Ureter (tissue), 1 donor: ENCODE measurements at places on chromosomes 12 and 14. TPM values are rescaled to one million over a fixed set of nuclear protein-coding genes. Genes with fewer than 3 reads are reported as not detected.
A peak's percentile ranks its signal among the peaks of the same experiment; 100 is the strongest.

GRCh38 chr14:72366619-72367018, 434.4 kb downstream of the RGS6 start:
- DNase-seq, result no peak

DNA sequence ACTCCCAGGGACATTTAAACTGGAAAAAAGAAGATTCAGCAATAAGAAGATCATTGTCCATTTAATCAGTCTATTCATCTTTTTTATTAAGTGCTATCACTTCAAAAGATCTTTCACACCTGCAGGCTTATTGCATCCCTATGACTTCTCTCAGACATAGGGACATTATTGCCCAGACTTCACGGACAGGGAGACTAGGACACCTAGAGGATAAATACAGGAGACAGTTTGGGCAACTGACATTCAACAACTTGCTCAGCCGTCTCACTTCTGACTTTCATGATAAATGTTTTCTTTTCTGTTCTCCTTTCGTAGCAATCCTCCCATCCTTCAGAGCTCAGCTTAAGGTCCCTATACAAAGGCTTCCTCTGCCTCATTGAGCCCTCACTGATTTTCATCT, 84.3 kb downstream of the TMEM30B start:
- no peak for DNase-seq

The RNASE2 gene
- total RNA-seq, result 1.1 TPM

The PRB2 gene
- not detected for total RNA-seq

The CDKL1 gene
- 34.3 TPM for total RNA-seq

DNA sequence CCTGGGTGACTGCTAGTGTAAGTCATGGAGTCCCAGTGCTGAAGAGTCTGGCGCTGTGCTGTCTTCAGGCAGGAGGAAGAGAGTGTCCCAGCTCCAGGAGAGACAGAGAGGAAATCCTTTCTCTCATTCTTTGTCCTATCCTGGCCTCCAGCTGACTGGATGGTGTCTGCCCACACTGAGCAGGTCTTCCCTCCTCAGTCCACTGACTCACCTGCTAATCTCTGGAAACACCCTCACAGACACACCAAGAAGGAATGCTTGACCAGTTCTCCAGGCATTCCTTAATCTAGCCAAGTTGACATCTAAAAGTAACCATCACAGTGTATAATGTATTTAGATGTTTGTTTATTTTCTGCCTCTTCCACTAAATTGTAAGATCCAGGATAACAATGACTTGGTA, 53.9 kb downstream of the EMP1 start:
- DNase-seq, result no peak

DNA sequence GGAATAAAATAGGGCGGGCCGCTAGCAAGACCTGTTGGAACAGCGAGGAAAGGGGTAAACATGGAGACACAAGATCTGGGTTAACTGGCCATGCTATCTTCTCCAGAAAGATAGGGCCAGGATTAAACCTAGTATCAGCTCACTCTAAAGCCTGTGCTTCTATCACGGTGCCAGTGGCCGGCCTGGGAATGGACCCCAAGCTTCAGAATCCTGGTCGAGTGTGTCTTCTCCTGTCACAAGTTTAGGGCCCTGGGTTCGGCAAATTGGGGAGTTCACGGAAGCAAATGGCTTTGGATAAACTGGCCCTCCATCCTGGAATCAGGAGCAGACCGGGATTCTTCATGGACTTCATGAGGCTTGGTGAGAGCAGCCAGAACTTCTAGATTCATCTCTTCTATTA, 82.2 kb downstream of the LGMN start:
- no peak for DNase-seq

DNA sequence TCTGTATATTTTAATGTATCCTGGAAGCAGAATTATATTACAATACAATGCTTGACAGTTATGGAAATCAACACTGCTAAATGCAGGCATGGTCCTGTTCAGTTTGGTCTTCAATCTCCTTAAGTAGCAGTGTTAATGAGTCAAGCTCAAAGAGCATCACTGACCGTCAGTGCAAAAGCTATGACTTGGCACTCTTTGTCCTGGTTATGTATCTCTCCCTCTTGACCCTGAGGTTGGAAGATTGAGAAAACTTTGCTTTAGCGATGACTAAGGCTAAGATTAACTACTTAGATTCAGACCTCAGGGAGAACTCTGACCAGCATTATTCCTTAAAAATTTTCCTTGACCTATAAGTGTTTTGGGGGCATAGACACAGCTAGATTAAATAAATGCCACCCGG, 10.9 kb downstream of the CLEC7A start:
- DNase-seq, result no peak

- no peak for DNase-seq
These were observed 80.5 kb upstream of the ZFP36L1 start for GRCh38 chr14:68873376-68873775.

DNA sequence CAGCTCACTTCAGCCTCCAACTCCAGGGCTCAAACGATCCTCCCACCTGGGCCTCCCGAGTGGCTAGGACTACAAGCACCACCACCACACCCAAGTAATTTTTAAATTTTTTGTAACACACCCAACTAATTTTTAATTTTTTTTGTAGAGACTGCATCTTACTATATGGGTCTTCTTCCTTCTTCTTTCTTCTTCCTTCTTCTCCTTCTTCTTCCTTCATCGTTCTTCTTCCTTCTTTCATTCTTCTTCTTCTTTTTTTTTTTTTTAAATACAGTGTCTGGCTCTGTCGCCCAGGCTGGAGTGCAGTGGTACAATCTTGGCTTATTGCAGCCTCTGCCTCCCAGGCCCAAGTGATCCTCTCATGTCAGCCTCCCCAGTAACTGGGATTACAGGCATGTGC, 965 bp upstream of the CREBL2 start:
- DNase-seq, result no peak

GRCh38 chr12:57444744-57445143, 10.2 kb downstream of the INHBC start:
- DNase-seq, result no peak

The TPPP2 gene
- 0.62 TPM for total RNA-seq

DNA sequence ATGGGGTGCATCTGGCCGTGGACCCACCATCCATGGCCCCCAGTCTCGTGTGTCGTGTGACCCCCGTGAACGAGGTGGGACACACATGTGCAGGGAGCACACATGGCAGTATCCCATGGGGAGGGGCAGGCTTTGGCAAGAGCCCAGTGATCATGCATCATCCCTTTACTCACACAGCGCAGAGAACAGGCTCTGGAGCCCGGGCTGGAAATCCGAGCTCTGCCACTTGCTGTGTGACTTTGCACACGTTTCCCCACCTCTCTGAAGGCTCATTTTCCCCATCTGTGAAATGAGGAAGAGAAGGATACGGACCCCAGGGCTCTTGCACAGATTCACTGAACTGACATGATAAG, 119.9 kb downstream of the PHETA1 start:
- no peak for DNase-seq

DNA sequence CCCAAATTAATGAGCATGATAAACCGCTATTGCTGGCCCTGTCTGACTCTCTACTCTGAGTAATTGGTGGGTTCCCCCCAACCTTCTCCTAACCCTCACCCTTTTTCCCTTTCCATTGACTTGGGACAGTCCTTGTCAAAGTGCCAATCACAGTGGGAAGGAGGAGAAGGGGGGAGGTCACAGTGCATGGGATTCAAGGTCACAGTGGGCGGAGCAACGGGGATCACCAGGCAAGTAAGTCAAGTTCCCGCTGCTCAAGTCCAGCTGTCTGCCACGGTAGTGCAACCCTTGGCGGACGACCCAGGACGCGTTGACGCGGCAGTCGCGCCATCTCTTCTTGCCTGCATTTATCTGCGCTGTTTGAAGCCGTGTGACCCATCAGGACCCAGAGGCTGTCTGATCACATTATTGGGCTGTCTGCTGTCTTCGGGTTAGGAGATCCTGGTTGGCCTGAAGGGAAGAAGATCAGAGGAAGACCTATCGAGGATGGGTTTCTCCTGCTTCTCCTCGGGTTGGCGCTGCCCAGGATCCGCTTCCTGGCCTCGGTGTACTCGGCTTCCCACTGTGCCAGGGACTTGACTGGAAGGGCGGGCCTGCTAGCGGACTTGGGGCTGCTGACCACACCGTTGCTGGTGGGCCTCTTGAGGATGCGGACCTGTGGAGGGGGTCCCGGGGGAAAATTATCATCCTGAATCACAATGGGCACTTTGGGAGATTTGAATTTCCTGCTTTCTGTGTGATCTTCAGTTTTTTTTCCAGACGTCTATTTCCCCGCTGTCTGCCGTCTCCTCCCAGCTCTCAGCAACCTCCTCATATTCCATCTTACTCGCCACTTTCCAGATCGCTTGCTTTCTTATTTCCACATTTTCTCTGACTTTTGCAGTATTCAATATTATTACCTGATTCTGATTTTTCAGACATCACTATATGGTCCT, 3.1 kb upstream of the MDM2 start:
- DNase-seq, result no peak

GRCh38 chr14:33315721-33316120, 377.0 kb downstream of the NPAS3 start:
- DNase-seq, result no peak

DNA sequence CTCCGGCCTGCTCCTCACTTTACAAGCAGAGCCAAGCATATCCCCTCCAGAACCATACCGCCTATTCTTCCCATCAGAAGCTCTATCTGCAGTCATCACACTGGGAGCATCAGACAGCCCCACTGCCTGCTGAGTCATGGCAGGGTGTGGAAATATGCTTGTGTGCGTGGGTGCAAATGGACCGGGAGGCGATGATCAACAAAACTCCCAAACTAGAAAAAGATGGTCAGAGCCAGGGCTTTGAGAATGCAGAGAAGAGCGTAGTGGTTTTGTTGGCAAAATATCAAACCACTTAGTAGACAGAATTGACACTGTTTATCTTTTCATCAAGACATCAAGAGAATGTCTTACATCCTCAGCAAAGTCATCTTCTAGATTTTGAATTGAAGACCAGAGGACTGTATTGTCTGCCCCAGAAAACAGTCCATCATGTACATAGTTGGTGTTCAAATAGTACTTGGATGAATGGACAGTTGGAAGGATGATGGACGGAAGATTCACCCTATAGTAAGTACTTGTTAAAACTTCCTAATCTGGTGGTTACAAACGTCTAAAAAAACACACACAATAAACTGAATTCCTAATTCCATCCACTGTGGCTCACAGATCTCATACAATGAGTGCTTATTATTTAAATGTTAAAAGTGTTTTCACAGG, 54.9 kb downstream of the VWF start:
- no peak for DNase-seq

DNA sequence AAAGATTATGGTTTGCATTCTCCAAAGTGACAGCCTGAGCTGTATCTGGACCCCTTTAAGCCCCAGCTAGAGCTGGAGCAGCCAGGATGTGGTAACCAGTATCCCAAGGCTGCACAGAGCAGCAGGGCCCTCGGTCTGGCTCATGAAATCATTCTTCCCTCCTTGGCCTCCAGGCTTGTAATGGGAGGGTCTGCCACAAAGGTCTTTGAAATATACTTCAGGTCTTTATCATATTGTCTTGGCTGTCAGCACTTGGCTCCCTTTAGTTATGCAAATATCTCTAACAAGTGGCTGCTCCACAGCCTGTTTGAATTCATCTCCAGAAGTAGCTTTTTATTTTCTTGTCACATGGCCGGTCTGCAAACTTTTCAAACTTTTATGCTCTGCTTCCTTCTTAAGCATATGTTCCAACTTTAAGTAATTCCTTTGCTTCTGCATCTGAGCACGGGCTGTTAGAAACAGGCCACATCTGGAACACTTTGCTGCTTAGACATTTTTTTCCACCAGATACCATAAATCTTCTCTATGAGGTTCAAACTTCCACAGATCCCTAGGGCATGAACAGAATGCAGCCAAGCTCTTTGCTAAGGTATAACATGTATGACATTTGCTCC, 663.4 kb upstream of the MIS18BP1 start:
- no peak for DNase-seq

DNA sequence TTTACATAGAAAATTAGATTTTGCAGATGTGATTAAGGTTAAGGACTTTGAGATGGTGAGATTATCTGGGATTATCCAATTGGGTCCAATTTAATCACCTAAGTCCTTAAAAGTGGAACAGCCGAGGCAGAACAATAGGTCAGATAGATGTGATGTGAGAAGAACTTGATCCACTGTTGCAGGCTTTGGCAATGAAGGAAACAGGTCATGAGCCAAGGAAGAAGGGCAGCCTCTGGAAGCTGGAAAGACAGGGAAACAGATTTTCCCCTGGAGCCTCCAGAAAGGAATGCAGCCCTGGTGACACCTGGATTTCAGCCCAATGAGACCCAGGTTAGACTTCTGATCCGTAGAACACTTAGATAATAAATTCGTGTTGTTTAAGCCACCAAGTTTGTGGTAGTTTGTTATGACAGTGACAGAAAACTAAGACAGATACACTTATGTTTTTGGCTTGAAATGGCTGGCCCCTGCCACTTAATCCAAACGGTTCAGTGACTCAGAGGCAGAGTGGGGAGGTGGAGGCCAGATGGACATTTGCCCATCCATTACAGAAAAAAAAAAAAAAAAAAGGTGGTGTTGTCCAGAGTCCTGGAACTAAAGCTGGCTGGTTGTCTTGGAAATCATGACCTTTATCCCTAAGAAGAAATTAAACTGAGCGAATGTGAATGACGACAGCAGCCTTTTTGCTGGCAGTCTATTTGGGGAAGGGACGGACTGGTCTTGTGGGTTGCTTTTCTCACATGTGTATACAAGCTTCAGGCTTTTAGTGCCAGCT, 181.9 kb upstream of the NRXN3 start:
- DNase-seq, result no peak

GRCh38 chr12:95615749-95616148, 64.5 kb upstream of the USP44 start:
- no peak for DNase-seq

- DNase-seq, result no peak
These were observed 255.0 kb downstream of the AKAP6 start for GRCh38 chr14:32584079-32584478.

DNA sequence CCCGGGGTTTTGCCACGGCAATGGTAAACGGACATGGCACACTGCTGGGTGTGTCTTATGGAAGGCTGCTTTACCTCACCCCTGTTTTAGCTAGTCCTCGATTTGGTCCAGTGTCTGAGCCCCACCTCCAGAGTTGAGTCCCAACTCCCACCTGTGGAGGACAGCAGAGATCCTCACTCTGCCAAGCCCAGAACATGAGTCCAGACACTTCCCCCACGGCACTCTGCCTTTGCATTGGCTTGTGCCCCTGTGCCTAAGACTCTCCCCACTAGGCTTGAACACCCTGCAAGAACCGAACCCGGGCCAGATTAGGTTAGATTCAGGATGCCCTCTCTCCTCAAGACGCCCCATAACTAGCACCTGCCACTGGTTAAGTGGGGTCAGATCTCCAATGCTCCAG, 59.8 kb upstream of the C14orf180 start:
- peak; percentile 29 for DNase-seq
